Activated T-helper 1 cell treated with anti-CD3 and anti-CD28 coated beads, Interleukin-2, amount 50 U/mL, for 16 hours (primary cell): ENCODE measurements at places on chromosomes 1 and 21.

DNA sequence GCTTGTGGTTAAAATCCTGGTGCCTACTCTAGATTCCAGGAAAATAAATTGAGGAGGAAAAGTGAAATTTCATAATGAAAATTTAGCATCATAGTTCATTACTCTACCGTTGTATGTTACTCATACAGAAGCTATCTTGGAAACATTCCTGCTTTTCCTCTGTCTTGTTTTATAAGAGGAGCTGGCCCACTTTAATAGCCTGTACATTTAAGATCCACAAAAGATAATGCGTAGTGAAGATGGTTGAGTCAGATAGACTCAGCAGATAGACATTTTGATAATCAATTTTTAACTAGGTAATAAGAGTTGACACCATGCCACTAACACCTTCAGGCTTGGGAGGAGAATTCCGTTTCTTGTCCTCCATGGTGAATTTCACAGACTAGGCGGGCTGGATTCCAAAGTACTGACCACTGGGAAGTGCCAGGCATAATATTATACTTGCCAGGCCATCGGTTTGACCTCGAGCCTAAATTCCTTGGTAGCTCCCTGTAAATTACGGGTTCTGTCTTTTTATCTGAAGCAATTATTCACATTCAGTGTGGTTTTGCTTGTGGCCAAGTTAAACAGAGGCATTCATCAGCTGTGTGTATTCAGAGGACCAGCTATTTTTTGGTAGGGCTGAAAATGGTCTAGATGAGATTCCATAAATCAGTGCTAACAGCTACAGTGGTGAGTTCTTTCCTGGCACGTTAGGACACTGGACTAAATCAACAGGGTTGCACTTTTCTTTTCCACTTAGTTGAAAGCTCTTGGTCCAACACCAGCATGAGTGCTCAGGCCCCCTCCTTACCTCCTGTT, 111.9 kb upstream of the KAZN start:
- DNase-seq, result no peak

DNA sequence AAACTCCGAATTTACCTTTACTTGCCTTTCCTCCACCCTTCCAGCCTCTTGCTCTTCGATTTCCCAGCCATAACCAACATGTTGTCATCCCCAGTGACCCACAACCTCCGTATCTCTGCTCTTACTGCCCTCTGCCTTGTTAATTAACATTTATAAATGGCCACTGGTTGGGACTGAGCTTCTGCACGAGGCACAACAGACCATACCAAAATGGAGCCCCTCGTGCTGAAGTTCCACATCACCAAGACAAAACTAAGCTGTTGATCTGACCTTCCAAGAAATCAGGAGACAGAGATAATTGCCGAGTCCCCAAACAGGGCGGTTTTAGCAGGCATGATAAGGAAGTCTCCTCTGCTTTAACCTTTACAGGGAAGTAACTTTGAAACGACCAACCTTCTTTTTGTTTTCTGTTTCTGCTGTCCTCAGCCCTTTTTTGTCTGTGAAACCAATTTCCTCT, 71.9 kb downstream of the NMNAT2 start:
- no peak for DNase-seq

DNA sequence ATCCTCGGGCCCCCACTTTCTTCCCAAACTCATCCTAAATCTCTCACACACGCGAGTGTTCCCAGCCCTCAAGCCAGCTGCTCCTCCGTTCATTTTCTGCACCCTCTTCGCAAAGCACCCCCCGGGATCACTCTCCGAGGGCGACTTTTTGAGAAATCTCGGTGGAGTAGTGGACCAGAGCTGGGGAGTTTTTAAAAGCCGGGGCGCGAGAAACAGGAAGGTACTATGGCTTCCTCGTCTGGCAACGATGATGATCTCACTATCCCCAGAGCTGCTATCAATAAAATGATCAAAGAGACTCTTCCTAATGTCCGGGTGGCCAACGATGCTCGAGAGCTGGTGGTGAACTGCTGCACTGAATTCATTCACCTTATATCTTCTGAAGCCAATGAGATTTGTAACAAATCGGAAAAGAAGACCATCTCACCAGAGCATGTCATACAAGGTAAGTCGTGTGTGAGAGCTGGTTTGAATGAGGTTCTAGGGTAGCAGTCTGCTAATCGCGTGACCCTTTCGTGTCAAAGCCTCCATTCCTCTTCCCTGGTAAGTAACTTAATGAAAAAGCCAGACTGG, 800 bp downstream of the DR1 start:
- DNase-seq, result peak; percentile 13

- DNase-seq, result no peak
These were observed 401 bp downstream of the WNT9A start for GRCh38 chr1:227947386-227947675.

DNA sequence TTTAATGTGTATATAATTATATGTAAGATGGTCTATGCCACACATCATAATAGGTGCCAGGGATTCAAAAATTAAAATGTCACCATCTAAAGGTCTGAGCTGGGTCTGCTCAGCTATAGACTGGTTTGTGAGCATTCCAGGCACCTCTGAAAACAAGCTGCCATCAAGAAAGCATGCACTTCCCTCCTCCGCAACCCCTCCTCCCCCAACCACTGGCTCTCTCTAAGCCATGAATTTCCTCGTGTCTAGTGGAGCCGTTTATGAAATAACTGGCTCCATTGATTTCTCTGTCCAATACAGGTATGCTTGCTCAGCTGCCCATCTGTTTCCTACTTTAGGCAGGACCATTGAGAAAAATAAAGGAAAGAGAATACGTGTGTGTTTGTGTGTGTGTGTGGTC, 522.6 kb upstream of the PLXNA2 start:
- no peak for DNase-seq
